ENCODE measurements at places on chromosomes 13 and 19.
A peak's percentile ranks its signal among the peaks of the same experiment; 100 is the strongest.

DNA sequence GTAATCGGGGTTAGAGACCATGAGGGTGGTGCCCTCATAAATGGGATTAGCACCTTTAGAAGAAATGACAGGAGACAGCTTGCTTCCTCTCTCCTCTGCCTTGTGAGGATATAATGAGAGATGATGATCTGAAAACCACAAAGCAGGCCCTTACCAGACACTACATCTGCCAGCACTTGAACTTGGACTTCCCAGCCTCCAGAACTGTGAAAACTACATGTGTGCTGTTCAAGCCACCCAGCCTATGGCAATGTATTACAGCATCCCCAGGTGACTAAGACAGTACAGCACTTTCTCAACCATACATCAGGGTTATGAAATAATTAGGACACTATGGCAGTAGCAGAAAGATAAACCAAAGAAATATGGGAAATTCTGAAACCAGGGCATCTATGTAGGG is 7.4 kb downstream of the ZNF564 start:
- DNase-seq: peak; percentile 19

- peak; percentile 98 for DNase-seq
Measured at GRCh38 chr19:4844348-4845179, 13.1 kb upstream of the TICAM1 start.

DNA sequence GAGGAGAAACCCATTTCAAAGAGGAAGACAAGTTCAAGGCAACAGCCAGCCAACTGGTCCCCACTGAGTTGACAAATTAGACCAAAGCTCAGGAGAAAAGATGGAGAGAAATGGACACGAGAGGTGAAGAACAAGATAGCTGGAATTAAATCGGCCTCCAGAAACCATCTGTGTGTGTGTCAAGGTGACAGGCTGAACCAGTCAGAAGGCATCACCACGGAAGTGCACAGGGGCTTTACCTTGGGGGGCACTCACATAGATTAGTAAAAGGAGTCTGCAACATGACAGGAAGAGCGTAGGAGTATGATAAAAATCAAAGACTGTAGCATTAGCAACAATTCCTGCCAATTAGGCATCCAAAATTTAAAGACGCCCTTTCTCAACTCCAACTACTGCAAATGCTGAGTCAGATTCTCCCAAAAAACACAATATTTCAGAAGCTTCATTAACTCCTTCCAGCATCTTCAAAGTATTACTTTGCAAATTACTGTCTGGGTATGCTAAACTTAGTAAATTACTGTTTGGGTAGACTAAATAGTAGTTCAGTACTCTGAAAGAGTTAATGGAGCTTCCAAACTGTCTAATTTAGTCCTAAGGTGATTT is 66.2 kb downstream of the FOXO1 start:
- no peak for DNase-seq

GRCh38 chr19:3028305-3029064 is 595 bp downstream of the TLE2 start:
- no peak for DNase-seq

- peak; percentile 5 for DNase-seq
Measured at GRCh38 chr13:59356607-59357006, 807.1 kb downstream of the DIAPH3 start.

- DNase-seq: peak; percentile 5
Measured at GRCh38 chr13:86870444-86870843, 800.7 kb upstream of the SLITRK5 start.

DNA sequence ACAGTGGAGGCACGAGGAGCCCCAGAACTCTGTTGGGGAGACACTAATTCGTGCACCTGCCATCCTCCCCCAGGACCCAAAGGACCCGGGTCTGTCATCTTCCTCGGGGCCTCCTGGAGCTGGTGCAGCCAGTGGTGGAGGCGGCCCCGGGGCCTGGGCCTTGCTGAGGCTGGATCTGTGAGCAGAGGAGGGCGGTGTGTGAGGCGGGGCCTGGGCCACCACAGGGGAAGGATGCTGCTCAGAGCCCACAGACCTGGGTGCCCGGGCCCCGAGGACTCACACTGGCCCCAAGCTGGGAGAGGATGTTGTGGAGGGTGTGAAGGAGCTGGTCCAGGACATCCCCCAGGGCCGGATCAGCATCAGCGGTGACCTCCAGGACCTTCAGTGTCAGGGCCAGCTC is 8.3 kb downstream of the IFNL3 start:
- no peak for DNase-seq

GRCh38 chr13:72104656-72105180 is 237.7 kb upstream of the DACH1 start:
- peak; percentile 49 for DNase-seq

- DNase-seq: no peak
Measured at GRCh38 chr19:17872251-17873001, 681 bp downstream of the SLC5A5 start.

DNA sequence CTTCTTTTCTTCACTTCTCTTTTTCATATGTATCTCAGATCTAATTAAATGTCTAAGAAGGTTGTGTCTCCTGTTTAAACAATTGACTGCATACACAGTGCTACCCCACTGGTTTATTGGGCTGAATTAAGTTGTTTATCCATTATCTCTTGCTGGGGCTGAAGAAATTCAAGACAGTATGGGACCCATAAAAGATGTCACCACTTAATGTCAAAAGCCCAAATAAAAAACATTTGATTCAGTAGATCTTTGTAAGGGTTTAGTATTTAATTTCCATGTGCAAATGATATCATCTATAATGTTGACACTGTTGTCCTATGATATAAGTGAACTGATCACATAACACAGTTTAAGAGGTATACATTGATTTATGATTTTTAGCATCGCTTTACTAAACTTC is 1431.9 kb upstream of the PCDH20 start:
- no peak for DNase-seq

- peak; percentile 72 for DNase-seq
Measured at GRCh38 chr13:51726446-51727193, 77.3 kb downstream of the DHRS12 start.

GRCh38 chr19:7993560-7993959 is 11.9 kb downstream of the ELAVL1 start:
- DNase-seq: no peak

DNA sequence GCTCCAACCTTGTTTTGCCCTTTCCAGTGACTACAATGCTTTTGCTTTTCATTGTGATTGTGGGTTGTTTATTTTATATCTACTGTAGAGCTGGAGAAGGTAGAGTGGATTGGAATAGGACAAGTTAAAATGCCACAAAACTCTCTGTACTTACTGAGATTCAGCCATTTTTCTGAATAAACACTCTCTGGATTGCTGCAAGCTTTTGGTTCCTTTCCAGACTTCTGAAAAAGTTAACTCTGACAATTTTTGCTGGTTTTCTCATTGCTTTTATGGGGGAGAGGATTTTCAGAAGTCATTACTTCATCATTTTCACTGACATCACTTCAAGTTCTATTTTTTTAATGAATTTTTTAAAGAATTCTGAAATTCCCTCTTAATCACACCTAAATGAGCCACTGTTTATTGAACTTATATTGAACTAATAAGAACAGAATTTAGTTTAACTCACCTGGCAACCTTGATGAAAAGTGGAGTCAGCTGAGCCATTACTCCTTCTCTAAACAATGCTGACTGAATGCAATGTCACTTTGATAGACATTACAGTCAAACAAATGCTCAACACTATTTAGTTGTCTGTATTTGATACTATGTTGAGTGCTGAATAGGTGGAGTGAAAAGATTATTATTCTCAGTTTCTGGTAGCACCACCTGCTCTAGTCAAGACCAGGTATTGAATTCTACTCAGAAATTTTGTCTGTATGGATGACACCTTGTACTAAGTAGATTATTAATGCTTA is 303.5 kb downstream of the DLEU7 start:
- DNase-seq: no peak

DNA sequence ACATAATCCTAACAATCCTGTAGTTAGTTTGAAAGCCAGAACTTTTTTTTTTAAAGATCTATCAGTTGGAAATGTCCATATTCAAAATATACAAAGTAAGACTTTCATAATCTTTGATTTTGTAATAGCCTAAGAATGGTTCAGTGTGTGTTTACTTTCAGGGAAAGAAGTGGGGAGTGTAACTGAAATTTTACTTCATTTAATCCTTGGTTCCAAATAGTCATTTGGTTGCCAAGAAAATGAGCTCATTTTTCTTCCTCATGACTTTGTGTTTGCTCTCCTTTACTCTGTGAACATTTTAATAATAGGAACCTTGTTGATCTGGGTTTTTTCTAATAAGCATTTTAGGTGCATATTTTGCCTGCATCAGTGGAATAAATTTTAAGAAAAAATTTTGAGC is 278.8 kb downstream of the SLITRK6 start:
- peak; percentile 5 for DNase-seq

DNA sequence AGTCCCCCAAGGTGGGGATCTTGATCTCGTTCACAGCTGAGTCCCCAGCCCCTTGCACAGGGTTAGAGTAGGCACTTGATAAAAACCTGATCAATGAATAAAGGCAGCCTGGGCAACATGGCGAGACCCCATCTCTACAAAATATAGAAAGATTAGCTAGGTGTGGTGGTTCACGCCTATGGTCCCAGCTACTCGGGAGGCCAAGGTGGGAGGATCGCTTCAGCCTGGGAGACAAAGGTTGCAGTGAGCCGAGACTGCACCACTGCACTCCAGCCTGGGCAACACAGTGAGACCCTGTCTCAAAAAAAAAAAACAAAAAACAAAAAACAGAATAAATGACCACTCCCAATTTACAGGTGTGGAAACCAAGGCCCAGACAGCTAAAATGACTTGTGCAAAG is 4.8 kb downstream of the YIF1B start:
- no peak for DNase-seq

- peak; percentile 70 for DNase-seq
Measured at GRCh38 chr13:112931028-112931934, 37.7 kb upstream of the MCF2L start.

DNA sequence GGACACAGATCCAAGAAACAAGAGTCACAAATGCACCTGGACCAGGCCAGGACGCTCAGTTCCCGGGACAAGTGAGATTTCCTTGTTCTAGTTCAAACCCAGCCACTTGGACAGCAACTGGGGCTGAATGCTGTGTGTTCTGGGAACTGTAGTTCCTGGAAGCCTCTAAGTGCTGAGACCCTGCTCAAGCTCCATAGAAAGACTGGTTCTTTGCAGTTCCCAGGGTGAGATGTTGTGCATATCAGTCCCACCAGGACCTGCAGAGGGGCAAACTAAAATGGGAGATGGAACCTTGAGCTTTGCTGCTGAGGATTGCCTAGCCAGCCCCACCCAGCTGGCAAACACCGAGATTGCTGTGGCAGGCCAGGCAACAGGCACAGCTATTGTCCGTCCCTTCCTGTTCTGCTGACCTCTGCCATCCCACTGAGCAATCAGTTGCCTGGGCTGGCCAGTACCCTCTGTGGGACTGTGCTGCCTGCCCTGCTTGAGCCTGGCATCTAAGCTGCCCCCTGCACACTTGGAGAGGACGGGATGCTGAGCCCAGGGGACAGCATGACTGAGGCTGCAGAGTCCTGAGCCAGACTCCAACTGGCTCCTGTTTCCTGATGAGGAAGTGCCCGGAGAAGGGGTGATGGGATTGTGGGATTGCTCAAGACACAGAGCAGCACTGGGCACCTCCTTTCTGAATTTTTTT is 1.4 kb upstream of the GIPC1 start:
- DNase-seq: peak; percentile 64

- DNase-seq: no peak
Measured at GRCh38 chr13:114102131-114102520, 30.3 kb downstream of the RASA3 start.

DNA sequence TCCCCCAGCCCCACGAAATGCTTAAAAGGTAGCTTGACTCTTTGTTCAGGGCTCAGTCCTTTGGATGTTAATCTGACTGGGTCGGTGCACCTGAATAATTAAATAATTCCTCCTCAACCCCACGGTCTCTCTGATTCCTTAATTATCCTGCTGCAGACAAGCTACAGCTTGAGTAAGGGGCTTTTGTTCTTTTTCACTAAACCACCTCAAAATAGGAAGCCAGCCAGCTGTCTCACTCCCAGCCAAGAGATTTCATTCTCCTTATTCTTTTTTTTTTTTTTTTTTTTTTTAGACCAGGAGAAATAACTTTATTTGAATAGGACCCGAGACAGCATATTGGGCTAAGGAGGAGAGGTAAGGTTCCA is 7.9 kb upstream of the FCGBP start:
- DNase-seq: no peak

DNA sequence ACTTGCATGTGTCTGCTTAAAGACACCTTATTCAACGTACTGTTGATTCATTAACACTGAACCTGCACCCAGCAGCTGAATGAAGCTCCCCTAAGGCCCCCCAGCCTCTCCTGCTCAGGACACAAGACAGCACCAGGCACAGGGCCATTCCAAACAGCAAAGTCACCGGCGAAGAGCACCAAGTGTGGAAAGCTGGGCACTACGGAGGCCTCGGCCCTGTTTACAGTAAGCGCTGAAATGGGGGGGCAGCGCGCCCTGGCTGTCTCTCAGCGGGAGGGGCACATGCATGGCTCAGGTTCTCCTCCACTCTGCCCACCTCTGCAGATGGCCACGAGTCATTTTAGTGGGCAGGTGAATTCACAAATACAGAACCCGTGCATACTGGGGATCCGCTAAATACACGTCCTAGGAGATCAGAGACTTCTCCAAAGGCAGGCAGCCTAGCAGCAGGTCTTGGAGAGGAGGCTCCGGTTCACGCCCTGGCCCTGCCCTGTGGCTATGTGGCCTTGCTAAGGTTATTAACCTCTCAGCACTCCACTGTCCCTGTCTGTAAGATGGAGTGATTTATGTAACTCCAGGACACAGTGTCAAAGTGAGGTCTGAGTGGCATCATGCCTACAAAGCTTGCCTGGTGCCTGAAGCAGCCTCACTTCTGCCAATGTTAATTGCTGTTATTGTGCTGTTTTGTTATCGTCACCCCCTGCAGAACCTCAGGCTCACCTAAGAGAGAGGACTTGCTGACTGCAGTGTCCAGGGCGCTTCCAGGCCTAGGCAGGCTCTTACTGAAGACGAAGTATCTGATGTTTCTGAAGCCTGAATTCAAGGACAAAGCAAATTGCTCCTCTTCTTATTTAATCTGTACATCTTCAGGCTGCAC is 207.4 kb upstream of the SOX1 start:
- no peak for DNase-seq

DNA sequence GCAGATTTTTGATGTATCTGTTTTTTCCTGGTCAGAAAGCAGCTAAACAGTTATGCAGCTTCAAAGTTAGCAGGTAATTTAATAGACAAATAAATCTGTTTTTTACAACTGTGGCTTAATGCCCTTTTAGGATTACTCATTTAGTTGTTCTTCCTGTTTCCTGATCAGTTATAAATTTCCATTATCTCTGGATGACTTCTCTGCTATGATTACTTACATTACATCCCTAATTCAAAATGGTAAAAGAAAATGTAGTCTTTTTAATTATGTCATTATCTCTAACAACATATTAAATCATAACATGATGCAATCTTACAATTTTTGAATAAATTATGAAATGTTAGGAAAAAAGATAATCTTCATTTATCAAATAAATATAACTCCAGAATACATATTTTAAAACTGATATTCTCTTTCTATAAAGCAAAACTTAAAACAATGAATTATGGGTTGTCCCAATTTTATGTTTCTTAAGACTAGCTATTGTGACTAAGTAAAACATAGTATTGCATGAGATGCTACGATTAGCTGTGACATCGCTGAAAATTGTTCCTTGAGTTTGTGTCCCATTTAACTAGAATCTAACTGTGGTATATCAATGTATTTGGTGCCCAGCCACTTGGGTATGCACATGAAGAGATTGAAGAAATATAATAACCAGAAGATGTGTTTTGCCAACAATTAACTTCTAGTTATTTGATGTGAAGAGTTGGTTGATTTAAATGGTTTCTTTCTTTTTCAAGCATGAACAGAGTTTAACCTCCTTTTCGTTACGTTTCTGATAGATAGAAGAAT is 605.3 kb upstream of the SPRY2 start:
- no peak for DNase-seq

- DNase-seq: no peak
Measured at GRCh38 chr13:76609643-76610042, 276.6 kb downstream of the KCTD12 start.

All from AG10803 (cell line).